ENCODE measurements at places on chromosomes 16 and 17.

- peak; percentile 93 for DNase-seq
Measured at GRCh38 chr17:81871387-81872230, 472 bp upstream of the ARHGDIA start.

- no peak for DNase-seq
Measured at GRCh38 chr16:10564591-10564990, 15.8 kb downstream of the EMP2 start.

GRCh38 chr16:1169285-1170075, 16.6 kb downstream of the CACNA1H start:
- no peak for DNase-seq

DNA sequence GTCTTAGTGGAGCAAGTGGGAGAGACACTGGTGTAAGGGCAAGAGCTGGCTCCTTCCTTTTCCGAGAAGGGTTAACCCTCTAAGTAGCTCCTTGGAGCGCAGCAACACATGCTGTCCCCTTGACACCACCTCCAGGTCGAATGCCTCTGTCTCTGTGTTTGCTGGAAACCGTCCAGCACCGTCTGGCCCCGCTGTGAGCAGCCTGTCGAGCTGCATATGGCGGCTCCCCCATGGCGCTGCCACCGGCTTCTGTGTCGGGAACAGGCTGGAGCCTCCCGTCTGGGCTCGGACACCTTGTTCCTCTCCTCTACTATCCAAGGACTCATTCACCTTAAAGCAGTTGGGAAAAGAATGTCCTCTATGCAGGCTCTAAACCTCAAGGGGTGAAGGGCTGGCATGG, 28.9 kb upstream of the WSCD1 start:
- no peak for DNase-seq

DNA sequence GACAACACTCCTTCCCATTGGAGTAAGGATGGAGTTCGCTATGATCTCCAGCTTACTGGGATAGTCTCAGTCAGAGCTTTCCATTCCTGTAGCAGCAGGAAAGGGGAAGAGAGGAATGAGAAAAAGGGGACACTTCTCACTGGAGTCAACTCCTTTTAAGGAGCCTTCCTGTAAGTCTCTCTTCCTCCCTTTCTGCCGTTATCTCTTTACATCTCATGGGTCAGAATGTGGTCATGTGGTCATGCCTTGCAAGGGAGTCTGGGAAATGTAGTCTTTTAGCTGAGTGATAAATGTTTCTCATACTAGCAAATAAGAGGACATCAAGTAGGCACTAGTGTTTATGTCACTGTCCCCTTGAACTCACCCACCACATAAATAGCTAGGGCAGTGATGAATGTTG, 227.3 kb downstream of the HAPSTR1 start:
- no peak for DNase-seq

DNA sequence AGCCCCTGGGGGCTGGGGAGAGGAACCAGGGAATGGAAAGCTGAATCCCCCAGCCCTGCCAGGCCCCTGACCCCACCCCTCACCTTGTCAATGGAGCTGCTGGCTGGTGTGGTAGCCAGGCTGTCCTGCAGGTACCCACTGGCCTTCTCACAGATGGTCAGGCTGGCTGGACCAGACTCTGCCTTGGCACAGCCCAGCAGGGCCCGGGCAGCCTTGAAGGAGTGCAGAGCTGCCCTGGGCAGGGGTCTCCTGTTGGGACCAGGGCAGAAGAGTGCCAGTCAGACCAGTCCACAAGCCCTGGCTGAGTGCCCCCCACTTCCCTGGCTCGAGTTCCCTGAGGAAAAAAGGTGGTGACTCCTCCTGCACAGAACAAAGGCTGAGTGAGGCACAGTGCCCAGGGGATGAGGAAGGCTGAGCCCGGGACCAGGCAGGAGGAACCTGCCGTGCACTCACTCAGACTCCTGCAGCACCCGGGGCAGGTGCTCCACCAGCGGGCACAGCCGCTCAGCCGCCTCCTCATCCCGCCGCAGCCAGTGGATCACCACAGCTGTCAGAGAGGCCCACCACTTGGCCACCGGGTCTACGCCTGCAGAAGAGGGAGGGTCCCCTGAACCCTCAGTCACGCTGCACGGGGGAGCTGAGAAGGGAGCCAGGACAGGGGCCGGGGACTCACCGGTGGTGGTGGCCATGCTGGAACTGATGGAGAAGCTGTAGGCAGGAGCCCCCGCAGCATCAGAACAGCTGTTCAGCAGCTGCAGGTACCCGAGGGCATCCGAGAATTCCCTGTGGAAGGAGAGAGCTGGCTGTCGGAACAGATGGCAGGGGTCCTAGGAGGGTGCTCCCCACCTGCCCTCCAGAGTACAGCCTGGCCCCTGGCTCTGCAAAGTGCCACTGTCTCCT, 22.4 kb downstream of the SREBF1 start:
- no peak for DNase-seq

DNA sequence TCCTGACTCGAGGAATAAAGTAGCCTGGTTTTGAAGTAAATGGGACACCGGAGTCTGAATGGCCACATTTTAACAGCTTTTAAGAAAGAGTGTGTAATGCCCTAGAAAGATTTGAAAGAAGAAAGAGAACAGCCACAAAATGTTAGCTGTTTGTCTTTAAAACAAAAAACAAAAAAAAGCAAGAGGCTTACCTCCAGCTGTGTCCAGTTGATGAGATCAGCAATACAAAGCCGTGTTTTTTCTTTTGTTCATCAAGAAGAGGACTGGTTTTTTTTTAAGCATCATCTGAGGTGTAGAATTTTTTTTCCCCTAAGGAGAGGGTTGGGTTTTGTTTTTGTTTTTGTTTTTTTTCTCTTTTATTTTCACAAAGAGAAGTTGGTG, 58.8 kb downstream of the NKD1 start:
- no peak for DNase-seq

DNA sequence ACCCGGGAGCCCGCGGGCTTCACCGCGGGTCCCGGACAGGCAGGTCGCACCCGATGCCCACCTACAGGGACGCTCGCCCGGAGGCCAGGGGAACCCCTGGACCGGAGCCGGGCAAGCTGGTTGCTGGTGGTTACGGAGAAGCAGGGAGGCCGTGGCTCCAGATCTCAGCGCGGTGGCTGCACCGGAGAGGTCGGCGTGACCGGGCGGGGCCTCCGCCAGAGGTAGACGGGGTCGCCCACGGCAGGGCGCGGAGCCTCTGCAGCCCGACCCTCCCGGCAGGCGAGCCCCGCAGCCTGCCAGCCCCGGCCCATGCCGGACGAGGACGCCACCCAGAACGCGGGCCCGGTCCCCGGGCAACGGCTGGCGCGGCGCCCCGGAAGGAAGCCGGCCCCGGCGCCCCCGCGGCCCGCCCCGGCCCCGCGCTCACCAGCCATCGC, 341 bp downstream of the PCYT2 start:
- DNase-seq: no peak

- no peak for DNase-seq
Measured at GRCh38 chr17:43952351-43952723, 1.4 kb downstream of the PYY start.

DNA sequence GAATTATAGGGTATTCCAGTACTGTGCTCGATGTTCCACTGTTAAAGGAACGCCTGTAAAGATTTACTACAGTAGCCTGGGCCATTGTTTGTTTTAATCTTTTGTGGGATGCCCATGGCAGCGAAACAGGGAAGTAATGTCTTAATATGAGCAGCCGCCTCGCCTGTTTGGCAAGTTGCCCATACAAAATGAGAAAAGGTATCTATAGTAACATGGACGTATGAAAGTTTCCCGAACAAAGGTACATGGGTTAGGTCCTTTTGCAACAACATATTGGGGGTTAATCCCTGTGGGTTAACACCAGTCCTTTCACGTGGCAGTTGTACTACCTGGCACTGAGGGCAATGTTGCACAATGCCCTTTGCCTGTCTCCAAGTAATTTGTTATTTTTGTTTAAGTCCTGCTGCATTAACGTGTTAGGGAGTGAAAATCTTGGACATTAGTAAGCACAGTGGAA, 21.1 kb upstream of the TMC5 start:
- DNase-seq: no peak

DNA sequence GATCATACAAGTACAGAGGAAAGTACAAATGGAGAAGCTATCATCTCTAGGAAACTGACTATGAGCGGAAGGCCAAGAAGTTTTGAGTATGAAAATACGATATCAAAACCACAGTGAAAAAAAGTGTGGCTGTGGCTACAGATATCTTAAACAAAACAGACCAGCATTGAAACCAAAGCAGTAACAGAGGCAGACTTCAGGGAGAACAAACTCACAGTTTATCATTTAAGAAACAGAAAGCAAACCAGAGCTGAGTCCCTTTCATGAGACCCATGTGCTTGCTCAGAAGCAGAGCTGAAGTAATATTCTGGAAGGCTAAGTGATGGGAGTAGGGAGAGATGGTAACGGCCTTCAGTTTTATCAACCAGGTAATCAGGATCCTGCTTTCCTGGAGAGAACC, 317.8 kb downstream of the CA10 start:
- DNase-seq: no peak

- no peak for DNase-seq
Measured at GRCh38 chr16:52114379-52114778, 432.6 kb downstream of the TOX3 start.

DNA sequence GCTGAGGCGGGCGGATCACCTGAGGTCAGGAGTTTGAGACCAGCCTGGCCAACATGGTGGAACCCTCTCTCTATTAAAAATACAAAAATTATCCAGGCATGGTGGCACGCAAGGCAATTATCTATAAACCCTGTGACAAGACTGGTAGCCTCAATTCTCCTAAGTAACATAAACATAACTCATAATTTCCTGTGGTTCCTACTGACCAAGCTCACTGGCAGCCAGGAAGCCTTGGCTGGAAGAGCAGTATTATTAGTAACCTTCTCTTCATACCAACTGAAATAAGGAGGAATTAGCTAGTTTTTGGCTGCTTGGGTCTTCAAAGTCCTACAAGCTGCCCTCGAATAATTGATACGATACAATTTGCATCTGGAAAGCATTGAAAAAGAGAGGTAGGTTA, 31.6 kb upstream of the LRRC37A3 start:
- DNase-seq: no peak

GRCh38 chr17:56481659-56482058, 111.8 kb upstream of the NOG start:
- no peak for DNase-seq

DNA sequence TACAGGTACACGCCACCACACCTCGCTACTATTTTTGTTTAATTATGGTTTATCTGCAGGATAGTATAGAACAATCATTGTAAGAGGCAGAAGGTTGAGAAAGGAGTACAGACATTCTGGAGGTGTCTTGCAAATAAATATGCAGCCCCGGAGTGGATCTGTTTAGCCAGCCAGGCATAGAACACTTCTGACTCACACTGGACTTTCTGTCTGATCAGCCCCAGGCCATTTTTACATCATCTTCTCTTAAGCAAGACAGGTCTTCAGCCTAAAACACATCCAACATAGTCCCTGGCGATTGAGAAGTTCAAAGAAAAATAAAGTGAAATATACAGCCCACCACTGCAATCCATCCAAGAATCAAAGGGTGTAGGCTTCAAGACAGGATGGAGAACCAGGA, 81.4 kb downstream of the XYLT1 start:
- DNase-seq: no peak

DNA sequence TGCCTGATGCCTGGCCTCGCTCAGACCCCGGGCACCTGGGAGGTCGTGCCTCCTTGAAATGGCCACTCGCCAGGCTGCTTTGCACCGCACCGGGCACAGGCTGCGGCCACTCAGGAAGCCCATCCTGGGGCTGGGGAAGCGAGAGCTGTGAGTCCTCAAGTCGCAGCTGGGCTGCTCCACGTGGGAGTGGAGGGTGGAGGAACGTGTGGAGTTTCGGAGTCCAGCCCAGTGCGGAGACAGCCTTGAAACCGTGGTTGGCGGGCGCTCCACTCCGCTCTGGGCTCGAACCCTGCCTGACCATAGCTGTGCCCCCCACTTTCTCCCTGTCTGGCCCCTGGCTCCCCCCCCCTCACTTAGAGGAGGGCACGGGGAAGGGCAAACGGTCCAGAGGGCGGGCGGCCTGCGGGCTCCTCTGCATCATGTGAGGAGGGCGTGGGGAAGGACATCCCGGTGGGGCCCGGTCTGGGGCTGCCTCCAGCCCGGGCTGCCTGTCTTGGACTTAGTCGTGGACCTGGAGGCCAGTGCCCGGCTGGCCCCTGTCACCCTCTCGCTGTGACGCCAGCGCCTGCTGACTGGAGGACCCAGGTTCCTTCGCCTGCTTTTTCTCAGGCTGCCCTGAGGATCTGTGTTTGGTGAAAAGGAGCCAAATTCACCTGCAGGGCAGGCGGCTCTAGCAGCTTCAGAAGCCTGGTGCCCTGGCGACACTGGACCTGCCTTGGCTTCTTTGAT, 2.5 kb downstream of the UBE2I start:
- no peak for DNase-seq

GRCh38 chr16:64585367-64585766, 536.5 kb downstream of the CDH11 start:
- no peak for DNase-seq

DNA sequence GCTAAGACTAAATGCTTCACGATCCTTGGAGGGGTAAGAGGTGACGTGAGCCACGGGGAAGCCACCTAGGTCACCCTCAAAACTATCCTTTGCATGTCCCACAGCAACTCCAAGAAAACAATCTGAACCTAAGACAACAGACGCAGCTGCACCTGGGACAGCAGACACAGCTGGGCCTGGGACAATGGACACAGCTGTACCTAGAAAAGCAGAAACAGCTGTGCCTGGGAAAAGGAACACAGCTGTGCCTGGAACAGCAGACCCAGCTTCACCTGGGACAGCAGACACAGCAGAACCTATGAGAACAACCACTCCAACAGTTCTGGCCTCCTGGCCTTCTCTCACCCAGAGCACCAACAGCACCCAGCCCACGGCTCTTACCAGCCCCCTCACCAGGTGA, 11.7 kb upstream of the CD300LD start:
- DNase-seq: no peak
